ENCODE measurements at places on chromosomes 13 and 19.

- no peak for DNase-seq
Measured at GRCh38 chr13:21913010-21913409, 242.1 kb downstream of the FGF9 start.

DNA sequence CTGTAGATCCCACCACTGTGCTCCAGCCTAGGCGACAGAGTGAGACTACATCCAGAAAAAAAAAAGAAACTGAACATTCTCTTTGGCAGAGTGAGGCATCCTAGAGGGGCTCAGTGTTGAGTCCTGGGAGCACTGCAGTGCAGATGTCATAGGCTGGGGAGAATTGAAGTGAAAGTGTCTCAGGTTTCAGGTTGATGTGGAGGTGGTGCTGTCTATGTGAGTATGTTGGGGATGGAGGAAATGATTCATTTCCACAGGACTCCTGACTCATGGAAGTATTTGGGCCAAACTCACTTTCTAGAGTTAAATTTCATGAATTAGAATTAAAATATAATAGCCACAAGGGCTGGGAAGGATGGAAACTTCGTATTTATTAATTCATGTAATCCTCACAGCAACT lies 134.4 kb upstream of the TSC22D1 start:
- no peak for DNase-seq

DNA sequence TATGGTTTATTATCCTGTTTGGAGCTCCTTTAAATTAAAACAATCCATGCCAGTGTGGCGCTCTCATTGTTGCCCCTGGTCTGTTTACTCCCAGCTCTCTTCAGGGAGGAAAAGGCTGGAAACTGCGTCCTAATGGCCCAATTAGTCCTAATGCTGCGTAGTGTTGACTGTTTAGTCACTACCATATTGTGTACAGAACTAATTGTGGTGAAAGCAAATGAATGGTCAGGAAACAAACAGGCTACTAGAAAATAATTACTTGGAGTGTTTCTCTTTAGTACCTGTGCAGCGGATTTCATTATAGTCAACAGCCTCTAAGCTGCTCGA lies 54.5 kb upstream of the MTIF3 start:
- no peak for DNase-seq

GRCh38 chr19:2477732-2478191 lies 1.8 kb downstream of the GADD45B start:
- DNase-seq: no peak

DNA sequence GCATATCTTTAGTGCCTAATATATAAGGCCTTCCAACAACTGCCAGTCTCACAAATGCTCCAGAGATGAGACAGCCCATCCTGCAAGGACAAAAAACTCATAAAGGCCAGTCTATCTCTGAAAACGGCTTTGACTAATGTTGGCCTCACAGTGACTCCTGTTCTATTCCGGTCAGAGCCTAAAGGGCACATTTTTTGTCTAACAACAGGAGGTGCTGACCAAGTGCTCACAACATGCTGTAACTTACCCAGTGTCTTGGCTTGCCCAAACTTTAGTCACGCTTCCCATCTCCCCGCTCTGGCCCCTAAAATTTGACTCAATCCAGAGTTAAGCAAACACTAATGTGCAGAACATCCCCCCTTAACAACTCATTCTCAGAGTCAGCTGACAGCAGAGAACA lies 1411.2 kb upstream of the MIR17HG start:
- DNase-seq: no peak

- no peak for DNase-seq
Measured at GRCh38 chr19:2266183-2266993, 10.2 kb upstream of the JSRP1 start.

- DNase-seq: no peak
Measured at GRCh38 chr13:59801107-59801880, 362.4 kb downstream of the DIAPH3 start.

DNA sequence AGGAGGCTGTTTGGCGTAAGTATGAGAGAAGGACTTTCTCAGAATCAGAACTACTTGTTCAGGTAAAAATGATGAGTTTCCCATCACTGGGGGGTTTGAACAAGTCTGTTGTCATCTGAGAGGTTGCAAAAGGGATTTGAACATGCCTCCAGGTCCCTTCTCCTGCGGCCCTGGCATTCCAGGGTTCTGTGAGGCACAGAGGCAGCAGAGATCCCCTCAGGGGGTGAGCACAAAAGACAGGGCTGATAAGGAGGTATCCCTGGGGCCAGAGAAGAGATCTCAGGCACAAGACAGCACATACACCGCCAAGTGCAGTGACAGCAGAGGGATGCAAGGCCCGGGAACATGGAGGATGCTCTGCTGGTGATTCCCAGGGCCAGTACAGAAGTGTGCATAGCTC lies 275.8 kb upstream of the TSHZ3 start:
- DNase-seq: no peak

- no peak for DNase-seq
Measured at GRCh38 chr13:74070513-74070912, 63.7 kb downstream of the KLF12 start.
